ENCODE measurements at places on chromosomes 2 and 18. TPM values are rescaled to one million over a fixed set of nuclear protein-coding genes. Genes with fewer than 3 reads are reported as not detected.

Gene SPRED2
- total RNA-seq = 4.3 TPM

Gene SCYGR5
- not detected for total RNA-seq

Gene BCL2
- 98.3 TPM for total RNA-seq

Gene KCNF1
- total RNA-seq = not detected

Gene RGPD3
- 0.24 TPM for total RNA-seq

Gene DARS1
- total RNA-seq = 264 TPM

Gene SIGLEC15
- total RNA-seq = not detected

Gene QPCT
- 0.35 TPM for total RNA-seq
